ENCODE measurements at places on chromosomes 2 and 18. TPM values are rescaled to one million over a fixed set of nuclear protein-coding genes. Genes with fewer than 3 reads are reported as not detected.

The IL36RN gene
- not detected for total RNA-seq

The PLA2R1 gene
- 5.7 TPM for total RNA-seq

The TEKT4 gene
- 0.26 TPM for total RNA-seq

The CHN1 gene
- 20.8 TPM for total RNA-seq

The HMSD gene
- 1.3 TPM for total RNA-seq

The ANKRD44 gene
- total RNA-seq, result 7.8 TPM

The CFAP65 gene
- total RNA-seq, result 0.33 TPM

The CCL20 gene
- total RNA-seq, result not detected

The DOCK10 gene
- 5.8 TPM for total RNA-seq

GRCh38 chr2:38648107-38648761, 17.7 kb upstream of the GALM start:
- no peaks in the 10 kb centered on the region for H3K36me3 ChIP-seq
- no peak overlapping the region for H3K27ac ChIP-seq
- no peak for DNase-seq
- no peak overlapping the region for H3K4me3 ChIP-seq
- H3K4me1 ChIP-seq, result peaks cover 20% of the 10 kb centered on the region

GRCh38 chr18:68660354-68661183, 54.3 kb downstream of the TMX3 start:
- no peaks in the 10 kb centered on the region for H3K36me3 ChIP-seq
- H3K27me3 ChIP-seq, result no peaks in the 10 kb centered on the region
- peak; percentile 22 for DNase-seq

- H3K27ac ChIP-seq, result no peak overlapping the region
- H3K27me3 ChIP-seq, result no peaks in the 10 kb centered on the region
- no peaks in the 10 kb centered on the region for H3K4me1 ChIP-seq
- H3K4me3 ChIP-seq, result no peak overlapping the region
- DNase-seq, result no peak
These were observed 67.0 kb downstream of the CACNB4 start for GRCh38 chr2:152031747-152032306.

DNA sequence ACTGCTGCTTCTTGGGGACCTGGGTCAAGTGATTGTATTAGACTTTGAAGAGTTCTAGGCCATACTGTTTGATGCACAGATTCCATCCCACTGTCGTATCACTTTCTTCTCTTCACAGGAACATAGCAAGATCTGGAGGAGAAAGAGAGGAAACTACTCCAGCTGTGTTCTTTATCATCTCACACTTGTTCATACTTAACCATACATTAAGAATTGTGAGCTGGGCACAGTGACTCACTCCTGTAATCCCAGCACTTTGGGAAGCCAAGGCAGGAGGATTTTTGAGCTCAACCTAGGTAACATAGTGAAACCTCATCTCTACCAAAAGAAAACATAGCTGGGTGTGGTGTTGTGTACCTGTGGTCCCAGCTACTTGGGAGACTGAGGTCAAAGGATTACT, 111.7 kb downstream of the PARD3B start:
- H3K4me3 ChIP-seq, result no peak overlapping the region
- H3K4me1 ChIP-seq, result no peaks in the 10 kb centered on the region
- no peaks in the 10 kb centered on the region for H3K27me3 ChIP-seq
- H3K36me3 ChIP-seq, result no peaks in the 10 kb centered on the region

DNA sequence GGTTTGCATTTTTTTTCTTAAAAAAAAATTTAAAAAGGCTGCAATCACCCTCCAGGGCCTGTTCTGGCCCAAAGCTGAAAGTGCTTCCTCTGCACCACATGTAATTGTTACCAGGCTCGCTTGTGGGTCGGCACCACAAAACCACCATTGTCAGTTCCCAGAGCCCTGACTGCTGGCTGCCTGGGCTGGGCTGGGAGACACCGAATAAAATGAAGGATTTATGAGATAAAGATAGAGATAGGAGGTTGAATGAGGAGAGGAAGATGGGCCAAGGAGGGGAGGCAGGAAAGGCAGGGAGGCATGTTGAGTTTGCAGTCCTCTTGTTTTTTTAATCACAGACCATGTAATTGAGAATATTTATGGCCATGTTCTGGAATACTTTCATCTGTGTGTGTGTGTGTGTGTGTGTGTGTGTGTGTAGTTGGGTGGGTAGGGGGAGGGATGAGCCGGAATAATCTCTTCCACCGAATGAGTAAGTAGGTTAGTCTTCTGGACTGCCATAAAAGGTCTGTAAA, 14.7 kb downstream of the NRP2 start:
- no peak for DNase-seq
- H3K27ac ChIP-seq, result no peak overlapping the region
- H3K4me3 ChIP-seq, result no peak overlapping the region
- H3K36me3 ChIP-seq, result no peaks in the 10 kb centered on the region
- H3K27me3 ChIP-seq, result peaks cover 7% of the 10 kb centered on the region

DNA sequence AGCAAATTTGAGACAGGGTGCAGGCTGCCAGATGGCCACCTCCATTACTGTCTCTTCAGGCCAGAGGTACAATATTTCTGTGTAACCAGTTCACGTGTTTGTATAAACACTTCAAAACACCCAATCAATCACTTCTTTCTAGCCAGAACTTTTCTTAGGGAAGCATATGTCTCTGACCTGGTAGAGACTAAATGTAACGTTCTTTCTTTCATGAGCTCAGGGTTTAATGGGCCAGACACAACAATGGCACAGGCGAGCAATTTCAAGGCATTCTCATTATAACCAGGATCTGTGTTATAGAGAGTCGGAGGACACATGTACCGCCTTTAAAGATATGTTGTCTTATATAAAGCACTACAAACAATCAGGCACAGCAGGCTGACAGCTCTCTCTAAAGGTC, 1846.4 kb upstream of the PIK3C3 start:
- H3K4me3 ChIP-seq, result no peak overlapping the region
- H3K36me3 ChIP-seq, result no peaks in the 10 kb centered on the region
- H3K4me1 ChIP-seq, result no peaks in the 10 kb centered on the region

GRCh38 chr2:162828545-162828944, 10.0 kb downstream of the KCNH7 start:
- no peaks in the 10 kb centered on the region for H3K36me3 ChIP-seq
- no peaks in the 10 kb centered on the region for H3K27me3 ChIP-seq
- H3K27ac ChIP-seq, result no peak overlapping the region
- no peak overlapping the region for H3K4me3 ChIP-seq
- no peaks in the 10 kb centered on the region for H3K4me1 ChIP-seq
- no peak for DNase-seq

DNA sequence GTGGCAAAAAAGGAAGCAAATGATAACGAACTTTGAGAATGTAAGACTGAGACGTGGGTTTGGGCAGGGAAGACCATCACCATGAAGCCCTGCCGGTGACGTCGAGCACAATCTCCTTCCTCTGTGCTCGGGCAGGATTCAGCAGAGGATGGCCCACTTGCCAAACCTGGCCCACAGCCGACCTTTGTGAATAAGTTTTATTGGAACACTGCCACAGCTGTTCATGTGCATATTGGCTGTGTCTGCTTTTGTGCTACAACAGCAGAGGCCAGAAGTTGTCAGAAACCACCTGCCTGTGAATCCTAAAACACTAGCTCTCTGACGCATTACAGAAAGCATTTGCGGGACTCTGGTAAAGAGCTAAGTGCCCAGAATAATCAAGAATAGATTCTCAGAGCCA, 223.9 kb downstream of the MYT1L start:
- no peak for DNase-seq
- no peak overlapping the region for H3K4me3 ChIP-seq
- no peaks in the 10 kb centered on the region for H3K36me3 ChIP-seq
- no peak overlapping the region for H3K27ac ChIP-seq
- peaks cover 12% of the 10 kb centered on the region for H3K27me3 ChIP-seq

DNA sequence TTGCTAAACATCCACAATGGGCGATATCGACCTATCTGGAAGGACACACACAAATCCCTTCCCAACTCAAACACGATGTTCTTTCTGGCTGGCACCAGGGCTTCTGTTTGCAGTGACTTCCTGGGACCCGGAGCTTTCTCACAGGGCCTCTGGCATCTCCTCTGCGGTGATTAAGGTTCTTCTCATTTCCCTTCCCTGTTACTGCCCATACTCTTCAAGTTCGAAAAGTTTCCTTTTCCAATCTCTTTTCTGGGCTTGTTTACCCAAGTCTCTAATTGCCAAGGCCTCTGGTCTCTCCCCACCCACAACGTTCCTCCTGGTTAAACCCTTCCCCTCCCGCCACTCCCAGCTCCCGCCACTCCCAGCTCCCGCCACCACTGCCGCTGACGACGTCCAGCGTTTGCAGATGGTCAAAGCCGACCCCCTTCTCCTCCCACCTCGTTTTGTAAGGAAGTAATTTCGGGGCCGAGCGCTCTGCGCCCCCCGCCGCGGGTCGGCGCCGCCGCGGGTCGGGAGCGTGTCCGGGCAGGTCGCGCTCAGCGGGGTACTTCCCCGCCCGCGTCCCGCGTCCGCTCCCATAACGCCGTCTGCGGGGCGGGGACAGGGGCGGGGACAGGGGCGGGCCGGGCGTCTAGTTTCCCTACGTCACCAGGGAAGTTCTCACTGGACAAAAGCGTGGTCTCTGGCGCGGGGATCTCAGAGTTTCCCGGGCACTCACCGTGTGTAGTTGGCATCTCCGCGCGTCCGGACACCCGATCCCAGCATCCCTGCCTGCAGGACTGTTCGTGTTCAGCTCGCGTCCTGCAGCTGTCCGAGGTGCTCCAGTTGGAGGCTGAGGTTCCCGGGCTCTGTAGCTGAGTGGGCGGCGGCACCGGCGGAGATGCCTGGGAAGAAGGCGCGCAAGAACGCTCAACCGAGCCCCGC, at the start of gene PMAIP1:
TSS of gene PMAIP1 (plus strand) at position 699 of the 924 bp plus-strand sequence. CDS start at position 881, 182 bp downstream.
- H3K4me3 ChIP-seq, result peak within 1 kb of the TSS; percentile 67
- peaks cover 2% of the 10 kb centered on the region for H3K36me3 ChIP-seq
- H3K27ac ChIP-seq, result peak within 1 kb of the TSS; percentile 73
- peaks cover 12% of the 10 kb centered on the region for H3K4me1 ChIP-seq

- no peak overlapping the region for H3K27ac ChIP-seq
- no peak for DNase-seq
- peaks cover 21% of the 10 kb centered on the region for H3K4me1 ChIP-seq
- no peak overlapping the region for H3K4me3 ChIP-seq
- no peaks in the 10 kb centered on the region for H3K36me3 ChIP-seq
These were observed 2.4 kb downstream of the DNAJB2 start for GRCh38 chr2:219281588-219281987.

All from Panc1 (cell line).